ENCODE measurements at places on chromosomes 7 and 10.

DNA sequence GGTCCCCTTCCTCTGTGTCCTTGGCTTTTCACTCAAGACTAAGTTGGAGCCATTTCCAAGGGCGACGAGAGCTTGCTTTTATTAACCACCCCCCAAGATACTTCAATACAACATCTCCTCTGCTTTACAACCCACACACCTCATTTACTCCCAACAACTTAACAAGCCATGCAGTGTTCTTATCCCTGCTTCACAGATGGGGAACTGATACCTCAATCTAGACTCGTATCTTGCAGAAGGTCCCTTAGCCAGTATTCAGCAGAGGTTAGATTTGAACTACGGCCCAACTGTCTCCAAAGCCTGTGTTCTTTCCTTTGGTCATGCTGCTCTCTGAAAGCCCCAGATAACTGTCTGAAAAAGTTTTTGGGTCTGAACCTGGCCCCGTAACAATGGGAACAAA lies 444.8 kb downstream of the GRID1 start:
- DNase-seq = no peak

GRCh38 chr10:15346440-15347141 lies 24.5 kb downstream of the FAM171A1 start:
- DNase-seq = no peak

DNA sequence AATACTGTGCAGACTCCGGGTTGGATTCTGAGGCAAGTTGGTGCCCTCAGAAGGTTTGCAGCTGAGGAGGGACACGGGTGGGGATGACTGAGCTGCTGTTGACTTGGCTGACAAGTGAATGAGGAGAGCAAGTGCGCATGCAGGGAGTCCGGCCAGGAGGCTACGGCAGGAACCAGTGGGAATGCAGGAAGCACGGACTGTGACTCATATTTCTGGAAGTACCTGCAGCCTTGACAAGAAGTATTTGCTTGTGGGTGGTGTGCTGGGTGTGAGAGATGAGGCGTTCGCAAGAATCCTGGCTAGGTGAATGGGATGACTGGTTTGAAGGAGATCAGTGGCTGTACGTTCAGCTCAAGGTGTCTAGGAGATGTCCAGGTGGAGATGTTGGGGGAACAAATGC lies 30.8 kb upstream of the FXYD4 start:
- no peak for DNase-seq

GRCh38 chr7:77727527-77727926 lies 31.3 kb downstream of the RSBN1L start:
- no peak for DNase-seq

DNA sequence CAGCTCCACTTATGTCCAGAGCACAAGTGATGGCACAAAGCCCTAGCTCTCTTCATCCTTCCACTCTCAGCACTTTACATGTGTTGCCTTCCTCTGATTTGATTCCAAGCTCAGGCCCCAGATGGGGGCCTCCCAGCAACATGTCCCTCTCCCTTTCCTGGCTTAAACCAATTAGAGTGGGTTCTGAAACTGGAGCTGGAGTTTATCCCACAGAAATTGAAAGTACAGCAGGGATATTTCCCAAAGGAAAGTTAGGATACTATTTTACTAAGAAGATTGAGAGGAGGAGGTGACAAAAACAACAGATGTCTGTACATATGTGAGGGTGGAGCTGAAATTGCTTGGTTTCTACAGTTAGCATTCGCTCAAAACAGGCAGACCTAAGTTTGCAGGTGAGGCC lies 724.6 kb downstream of the AUTS2 start:
- DNase-seq = no peak

DNA sequence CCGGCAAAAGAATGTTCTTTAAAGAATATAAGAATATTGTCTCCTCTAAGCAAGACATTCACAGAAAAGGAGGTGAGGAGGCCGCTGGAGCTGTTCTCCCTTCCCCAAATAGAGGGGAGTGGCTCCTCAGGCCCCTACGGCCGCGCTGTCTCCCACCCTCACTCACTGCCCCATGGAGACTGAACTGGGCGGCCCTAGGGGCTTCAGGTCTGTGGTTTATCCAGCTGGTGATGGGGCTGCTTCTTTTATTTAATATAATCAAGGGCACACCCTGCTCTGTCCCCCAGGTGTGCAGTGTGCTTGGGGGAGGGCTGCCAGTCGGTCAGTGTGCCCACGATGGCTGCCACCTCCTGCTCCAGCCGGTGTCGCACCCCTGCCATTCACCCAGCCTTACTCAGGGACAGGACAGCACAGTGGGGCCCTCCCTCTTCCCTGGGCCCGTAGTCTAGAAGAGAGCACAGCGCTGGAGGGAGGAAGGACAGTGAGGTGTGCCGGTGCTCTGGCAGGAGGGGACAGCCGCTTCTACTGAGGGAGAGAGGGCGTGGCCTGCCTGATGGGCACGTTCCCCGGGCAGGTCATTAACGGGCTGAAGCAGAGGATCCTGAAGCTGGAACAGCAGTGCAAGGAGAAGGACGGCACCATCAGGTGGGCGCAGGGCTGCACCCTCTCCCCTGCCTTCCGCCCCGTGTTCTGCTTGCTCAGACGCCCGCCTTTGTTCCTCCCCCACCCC lies 23.4 kb downstream of the IQCE start:
- DNase-seq = no peak

- DNase-seq = no peak
Measured at GRCh38 chr7:100983451-100984187, 14.3 kb downstream of the MUC12 start.

- no peak for DNase-seq
Measured at GRCh38 chr7:92289321-92289720, 43.5 kb downstream of the ANKIB1 start.

- peak; percentile 64 for DNase-seq
Measured at GRCh38 chr7:8365499-8366110, 67.8 kb upstream of the NXPH1 start.

DNA sequence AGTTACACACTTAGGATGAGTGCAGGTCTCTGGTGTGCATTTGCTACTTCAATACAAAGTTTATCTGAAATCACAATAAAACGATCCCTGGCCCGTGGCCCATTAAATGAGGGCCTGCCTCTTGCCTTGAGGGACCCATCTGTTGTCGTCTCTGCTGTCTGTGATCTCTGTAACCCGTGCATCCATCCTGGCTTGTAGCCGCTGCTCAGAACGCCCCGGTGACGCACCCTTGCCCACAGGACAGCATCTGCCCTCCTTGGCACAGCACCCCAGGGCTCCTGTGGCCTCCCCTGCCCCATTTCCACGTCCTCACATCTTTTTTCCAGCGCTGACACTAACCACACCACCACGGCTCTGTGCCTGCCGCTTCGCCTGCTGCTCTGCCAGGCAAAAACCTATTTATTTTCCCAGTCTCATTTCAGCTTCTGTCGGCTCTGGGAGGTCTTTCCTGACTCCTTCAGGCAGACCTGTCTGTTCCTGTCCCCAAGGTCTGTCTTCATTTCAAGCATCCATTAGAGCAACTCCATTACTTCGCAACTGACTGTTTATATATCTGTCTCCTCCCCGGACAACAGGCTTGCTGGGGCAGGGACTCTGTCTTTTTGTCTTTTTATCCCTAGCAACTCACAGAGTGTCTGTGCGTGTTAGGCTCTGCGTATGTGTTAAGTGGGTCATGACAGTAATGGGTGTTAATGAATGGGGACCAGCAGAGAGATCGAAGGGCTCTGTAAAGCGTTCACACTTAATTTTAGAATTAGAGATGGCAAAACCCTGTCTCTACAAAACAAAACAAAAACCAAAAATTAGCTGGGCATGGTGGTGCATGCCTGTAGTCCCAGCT lies 16.4 kb downstream of the CARD11 start:
- DNase-seq = no peak

- DNase-seq = no peak
Measured at GRCh38 chr10:110491346-110491745, 6.4 kb upstream of the DUSP5 start.

DNA sequence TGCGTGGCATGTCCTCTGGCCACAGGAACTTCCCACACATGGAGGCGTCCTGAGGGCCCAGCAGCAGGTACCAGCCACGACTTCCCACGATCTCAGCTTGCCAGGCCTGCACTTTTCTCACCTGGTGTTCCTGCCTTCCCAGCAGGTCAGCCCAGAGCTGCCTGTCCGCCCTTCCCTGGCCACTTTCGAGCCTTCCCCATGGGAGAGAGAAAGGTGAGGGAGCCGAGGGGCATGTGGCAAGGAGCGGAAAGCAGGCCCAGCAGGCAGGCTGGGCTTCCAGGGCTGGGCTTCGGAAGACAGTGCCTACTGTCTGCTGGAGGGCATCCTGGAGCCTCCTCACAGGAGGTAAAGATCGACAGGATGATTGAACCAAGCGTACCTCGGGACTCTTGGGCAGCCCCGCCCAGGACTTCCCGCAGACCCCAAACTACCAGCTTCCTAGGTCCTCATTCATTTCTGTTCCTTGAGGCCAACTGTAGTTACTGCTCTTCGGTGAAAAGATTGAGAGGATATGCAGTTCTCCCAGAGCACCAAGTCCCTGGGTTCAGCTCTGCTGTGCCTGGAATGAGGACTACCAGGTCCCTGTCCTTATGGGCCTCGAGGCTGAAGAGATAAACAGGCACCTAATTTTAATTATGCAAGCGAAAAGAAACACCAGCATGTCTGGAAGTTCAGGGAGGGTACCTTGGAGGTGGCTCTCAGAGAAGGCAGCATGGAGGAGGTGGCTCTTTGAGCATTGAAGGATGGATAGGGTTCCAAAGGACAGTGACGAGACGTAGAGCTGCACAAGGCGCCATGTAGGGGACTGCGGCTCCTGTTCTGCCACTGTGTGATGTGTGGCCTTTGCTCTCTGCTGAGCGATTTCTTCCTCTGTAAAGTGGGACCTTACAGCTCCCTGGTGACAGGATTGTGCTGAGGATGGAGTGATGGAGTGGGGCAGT lies 87.8 kb downstream of the ZMIZ1 start:
- no peak for DNase-seq

DNA sequence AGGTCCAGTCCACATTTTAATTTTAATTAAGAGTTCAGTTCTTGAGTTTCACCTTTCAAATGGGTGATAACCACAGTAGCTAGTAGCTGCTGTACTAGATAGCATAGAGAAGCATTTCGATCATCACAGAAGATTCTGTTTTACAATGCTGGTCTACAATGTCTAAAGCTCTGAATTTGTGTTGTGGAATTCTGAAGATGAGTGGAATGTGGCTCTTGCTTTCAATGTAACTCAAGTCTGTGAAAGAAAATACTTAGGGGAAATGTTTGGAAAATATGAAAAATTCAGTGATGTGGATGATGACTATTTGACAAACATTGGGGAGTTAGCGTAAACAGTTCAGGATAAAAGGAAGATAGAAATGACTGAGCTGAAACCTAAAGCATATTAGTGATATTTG lies 139.4 kb downstream of the GNAT3 start:
- DNase-seq = no peak

DNA sequence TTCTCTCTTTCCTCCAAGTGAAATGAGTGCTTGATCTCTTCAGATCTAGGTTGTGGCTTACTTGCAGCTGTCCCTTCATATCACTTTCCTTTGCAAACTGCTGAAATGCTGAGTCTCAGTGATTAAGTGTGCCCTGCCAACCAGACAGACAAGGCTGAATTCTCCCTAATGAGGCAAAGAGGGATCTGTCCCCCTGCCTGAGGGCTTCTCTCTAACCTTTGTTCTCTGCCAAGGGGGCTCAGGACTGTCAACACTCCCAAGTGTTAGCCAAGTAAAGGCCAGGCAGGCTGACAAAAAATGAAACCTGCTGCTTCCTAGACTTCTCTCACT lies at the start of gene MSS51:
Gene MSS51 (minus strand): TSS at position 24 of the 330 bp plus-strand sequence. CDS start 5,277 bp downstream, outside the sequence.
- DNase-seq = peak; percentile 19

DNA sequence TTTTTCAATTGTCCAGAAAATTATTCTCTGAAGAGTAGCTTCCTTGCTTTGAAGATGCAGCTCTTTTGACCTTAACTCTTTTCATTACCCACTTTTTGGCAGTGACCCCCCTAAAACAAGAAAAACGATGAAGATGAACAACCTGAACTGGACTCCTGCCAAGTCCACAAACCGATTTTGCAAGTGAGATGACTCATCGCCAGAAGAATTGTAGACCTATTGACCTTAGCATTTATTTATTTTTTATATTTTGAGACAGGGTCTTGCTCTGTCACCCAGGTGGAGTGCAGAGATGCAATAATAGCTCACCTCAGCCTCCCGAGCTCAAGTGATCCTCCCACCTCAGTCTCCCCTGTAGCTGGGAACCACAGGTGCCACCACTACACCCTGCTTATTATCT lies 859.2 kb downstream of the GATA3 start:
- DNase-seq = no peak

DNA sequence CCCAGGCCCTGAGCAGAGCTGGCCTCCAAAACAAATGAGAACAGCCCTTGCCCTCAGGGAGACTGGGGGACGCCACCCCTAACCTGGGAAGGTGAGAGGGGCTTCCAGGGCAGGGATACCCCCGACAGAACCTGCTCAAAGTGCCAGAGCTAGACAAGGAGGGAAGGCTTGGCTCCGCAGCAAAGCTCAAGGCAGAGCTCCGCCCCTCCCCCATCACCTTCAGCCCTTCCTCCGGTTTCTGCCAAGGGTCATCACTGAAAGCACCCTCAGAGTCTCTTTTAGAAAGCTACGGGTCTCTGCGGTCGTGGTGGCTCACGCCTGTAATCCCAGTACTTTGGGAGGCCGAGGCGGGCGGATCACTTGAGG lies 73.4 kb upstream of the CUX1 start:
- peak; percentile 71 for DNase-seq

DNA sequence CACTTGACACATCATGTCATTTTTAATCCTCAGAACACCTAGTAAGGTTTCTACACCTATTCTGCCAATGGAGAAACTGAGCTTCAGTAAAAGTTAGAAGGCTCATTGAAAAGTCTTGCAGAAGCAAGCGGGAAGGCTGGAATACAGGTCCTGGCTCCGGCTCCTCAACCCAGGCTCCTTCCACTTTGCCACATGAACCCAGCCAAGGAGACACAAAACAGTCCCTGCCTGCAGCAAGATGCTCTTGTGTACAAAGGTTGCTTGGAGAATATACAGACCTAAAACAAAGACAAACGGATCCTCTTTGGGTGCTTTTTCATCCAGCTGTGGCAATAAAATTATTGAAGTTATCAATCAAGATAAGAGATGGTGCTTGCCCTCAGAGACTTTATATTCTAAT lies 106.8 kb downstream of the SORBS1 start:
- no peak for DNase-seq

DNA sequence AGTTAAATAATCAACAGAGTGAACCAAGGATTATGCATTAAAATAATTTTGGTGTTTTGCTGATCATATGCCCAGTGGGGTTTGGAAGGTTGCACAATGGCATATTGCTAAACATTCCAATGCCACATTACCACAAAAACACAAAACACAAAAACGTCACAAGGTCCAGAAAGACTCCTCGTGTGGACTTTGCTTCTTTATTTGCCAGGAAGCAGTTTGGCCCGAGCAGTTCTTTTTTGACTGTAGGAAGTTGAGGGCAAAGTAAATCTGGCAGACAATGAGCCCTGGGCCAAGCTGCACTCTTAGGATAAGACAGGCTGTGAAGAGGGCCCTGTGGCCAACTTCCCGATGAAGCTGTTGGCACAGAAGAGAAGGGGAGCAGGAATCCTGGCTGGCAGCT lies 39.2 kb upstream of the SLC35B4 start:
- DNase-seq = no peak

- DNase-seq = no peak
Measured at GRCh38 chr10:116961406-116962251, 43.4 kb downstream of the SHTN1 start.

GRCh38 chr10:74213019-74213418 lies 62.0 kb downstream of the ADK start:
- DNase-seq = no peak

Measured in neural progenitor cell (in vitro differentiated cells).